ENCODE measurements at places on chromosomes 6 and 20. TPM values are rescaled to one million over a fixed set of nuclear protein-coding genes. Genes with fewer than 3 reads are reported as not detected.

The PLCB1 gene
- total RNA-seq: 24.4 TPM

The HLA-DMB gene
- total RNA-seq: 1.8 TPM

The BPI gene
- total RNA-seq: not detected

The UBR2 gene
- 17.4 TPM for total RNA-seq

The LAMA4 gene
- 840 TPM for total RNA-seq

The SLC22A2 gene
- not detected for total RNA-seq

The MUC21 gene
- not detected for total RNA-seq

The TAAR6 gene
- not detected for total RNA-seq

The CCR6 gene
- not detected for total RNA-seq

The MEP1A gene
- not detected for total RNA-seq

The TAAR8 gene
- not detected for total RNA-seq

The VNN1 gene
- total RNA-seq: 0.19 TPM

The DLGAP4 gene
- total RNA-seq: 59.3 TPM

The PRSS35 gene
- not detected for total RNA-seq

The MUC22 gene
- not detected for total RNA-seq

The BPIFA1 gene
- total RNA-seq: not detected

The PABPC1L gene
- 13.6 TPM for total RNA-seq

The C6orf15 gene
- not detected for total RNA-seq

The SNAI1 gene
- total RNA-seq: 6.9 TPM

The NKX2-4 gene
- not detected for total RNA-seq
